ENCODE measurements at places on chromosomes 4 and X. TPM values are rescaled to one million over a fixed set of nuclear protein-coding genes. Genes with fewer than 3 reads are reported as not detected.

The HSFX4 gene
- total RNA-seq, result not detected

The TCEAL3 gene
- 19.3 TPM for total RNA-seq

The MAP9 gene
- 7.3 TPM for total RNA-seq

The TRPC5OS gene
- not detected for total RNA-seq

The SORBS2 gene
- total RNA-seq, result 828 TPM

The HEPH gene
- 8.0 TPM for total RNA-seq

The C4orf36 gene
- 0.78 TPM for total RNA-seq

The AMBN gene
- total RNA-seq, result not detected

The SPOCK3 gene
- total RNA-seq, result not detected

The FGG gene
- not detected for total RNA-seq

The CSAG1 gene
- not detected for total RNA-seq

The GPRIN3 gene
- total RNA-seq, result 5.9 TPM

The C4orf50 gene
- total RNA-seq, result not detected

The ZNF81 gene
- total RNA-seq, result 5.0 TPM

The TMPRSS11B gene
- not detected for total RNA-seq

The ODAPH gene
- not detected for total RNA-seq

The UGT2B28 gene
- not detected for total RNA-seq

The SYTL4 gene
- 2.2 TPM for total RNA-seq

Data from Right ventricle myocardium inferior (tissue), 1 donor.